ENCODE measurements at places on chromosomes 1 and 21. TPM values are rescaled to one million over a fixed set of nuclear protein-coding genes. Genes with fewer than 3 reads are reported as not detected.
A peak's percentile ranks its signal among the peaks of the same experiment; 100 is the strongest.

Gene RGS7
- total RNA-seq, result not detected

DNA sequence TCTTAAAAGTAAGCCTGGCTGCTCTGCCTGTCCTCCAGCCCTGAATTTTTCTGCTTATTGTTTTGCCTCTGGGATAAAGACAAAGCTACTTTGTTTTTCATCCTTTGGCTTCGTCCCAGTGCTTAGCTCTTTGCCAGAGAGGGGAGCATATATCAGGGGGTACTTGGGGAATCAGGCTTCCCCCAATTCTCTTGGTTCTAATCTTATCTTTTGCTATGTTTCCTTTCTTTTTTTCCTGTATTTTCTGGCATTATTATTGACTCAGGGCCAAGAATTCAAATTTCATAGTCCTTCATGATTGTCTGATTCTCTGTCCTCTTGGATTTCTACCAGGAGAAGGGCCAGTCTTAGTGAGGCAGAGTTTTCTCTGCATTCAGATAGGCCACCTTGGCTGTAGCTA, 51.2 kb downstream of the GIPC2 start:
- no peak overlapping the region for H3K27ac ChIP-seq
- H3K36me3 ChIP-seq, result no peaks in the 10 kb centered on the region
- H3K4me3 ChIP-seq, result no peak overlapping the region
- H3K27me3 ChIP-seq, result peaks cover 24% of the 10 kb centered on the region

DNA sequence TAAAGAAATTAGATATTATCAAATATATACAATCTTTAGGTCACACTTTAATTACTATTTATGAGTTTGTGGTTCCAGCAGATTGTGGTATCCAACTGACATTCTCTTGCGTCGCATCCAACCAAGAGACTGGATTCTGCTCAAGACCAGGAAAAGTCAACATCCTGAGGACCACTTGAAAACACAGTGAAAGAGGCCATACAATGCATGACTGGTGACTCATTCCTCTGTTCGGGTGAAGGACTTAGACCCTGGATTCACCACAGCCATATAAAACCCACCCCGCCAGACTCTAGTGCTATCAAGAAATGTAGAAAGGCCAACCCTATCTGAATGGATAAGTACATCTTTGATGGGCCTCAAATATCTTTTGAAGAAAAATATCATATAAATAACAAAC, 14.5 kb upstream of the CFHR4 start:
- no peak overlapping the region for H3K4me3 ChIP-seq
- no peak for DNase-seq
- peaks cover 7% of the 10 kb centered on the region for H3K27me3 ChIP-seq
- H3K36me3 ChIP-seq, result no peaks in the 10 kb centered on the region

GRCh38 chr21:27580276-27580675, 613.4 kb upstream of the ADAMTS5 start:
- no peak overlapping the region for H3K27ac ChIP-seq
- no peaks in the 10 kb centered on the region for H3K4me1 ChIP-seq
- DNase-seq, result no peak
- no peaks in the 10 kb centered on the region for H3K36me3 ChIP-seq
- H3K4me3 ChIP-seq, result no peak overlapping the region

Gene MTARC1
- 0.75 TPM for total RNA-seq

Gene PAX7
- not detected for total RNA-seq

Gene CA6
- total RNA-seq, result not detected

Gene ODF2L
- 145 TPM for total RNA-seq

GRCh38 chr1:77655431-77655974, 27.0 kb downstream of the ZZZ3 start:
- H3K27me3 ChIP-seq, result no peaks in the 10 kb centered on the region
- peaks cover 3% of the 10 kb centered on the region for H3K36me3 ChIP-seq
- H3K4me1 ChIP-seq, result peaks cover 15% of the 10 kb centered on the region
- no peak for DNase-seq
- peak overlapping the region; percentile 16 for H3K27ac ChIP-seq
- H3K4me3 ChIP-seq, result no peak overlapping the region

DNA sequence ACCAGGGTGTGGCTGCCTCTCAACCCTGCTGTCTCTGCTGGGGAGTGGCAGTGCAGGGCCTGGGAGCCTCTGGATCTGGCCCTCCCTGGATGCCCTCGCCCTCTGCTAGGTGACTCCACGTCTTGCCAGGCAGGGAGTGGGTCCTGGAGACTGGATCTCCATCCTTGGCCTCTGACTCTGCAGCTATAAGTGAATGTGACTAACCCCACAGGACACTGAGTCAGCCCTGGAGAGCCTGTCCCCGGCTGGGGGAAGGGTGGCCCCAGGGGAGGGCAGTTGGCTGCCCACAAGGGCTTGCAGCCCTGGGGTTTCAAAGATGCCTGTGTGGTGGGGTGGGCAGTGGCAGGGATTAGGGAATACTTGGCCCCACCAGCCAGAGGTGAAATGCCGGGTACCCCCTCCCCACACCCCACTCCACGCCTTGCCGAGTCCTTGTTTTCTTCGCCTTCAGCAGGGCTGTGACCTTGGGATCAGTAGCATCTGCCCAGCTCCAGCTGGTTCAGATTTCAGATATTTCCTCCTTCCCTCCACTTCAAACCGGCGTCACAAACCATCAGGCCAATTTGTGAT, 1.9 kb upstream of the MYBPH start:
- no peak overlapping the region for H3K4me3 ChIP-seq
- H3K4me1 ChIP-seq, result peaks cover 2% of the 10 kb centered on the region
- H3K27me3 ChIP-seq, result peaks cover 29% of the 10 kb centered on the region
- no peaks in the 10 kb centered on the region for H3K36me3 ChIP-seq
- no peak overlapping the region for H3K27ac ChIP-seq

Gene SUSD4
- 8.8 TPM for total RNA-seq

DNA sequence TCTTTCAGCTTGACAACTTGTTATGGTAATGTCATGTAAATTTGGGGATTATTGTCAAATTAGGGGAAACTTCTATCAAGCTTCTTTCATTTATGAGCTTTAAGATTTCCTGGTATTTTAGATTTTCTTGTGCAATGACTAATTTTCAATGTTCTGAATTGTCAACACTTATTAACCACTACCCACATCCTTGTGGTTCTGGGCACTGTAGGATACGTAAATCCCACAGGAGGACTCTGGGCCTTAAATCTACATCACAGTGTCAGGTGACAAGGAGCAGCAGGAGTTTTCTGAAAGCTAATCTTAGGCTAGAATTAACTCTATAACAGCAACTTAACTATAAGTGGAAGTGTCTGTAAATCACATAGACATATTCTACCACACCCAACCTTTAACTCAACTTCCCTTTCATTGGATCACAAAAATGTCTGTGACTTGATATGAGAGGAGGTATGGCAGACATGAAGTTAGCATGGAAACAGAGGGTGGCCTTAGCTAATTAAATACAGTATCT, 397.7 kb downstream of the HLX start:
- peaks cover 18% of the 10 kb centered on the region for H3K27me3 ChIP-seq
- DNase-seq, result no peak
- H3K4me1 ChIP-seq, result no peaks in the 10 kb centered on the region
- H3K36me3 ChIP-seq, result no peaks in the 10 kb centered on the region
- H3K4me3 ChIP-seq, result no peak overlapping the region

Gene KCNA2
- total RNA-seq, result 3.9 TPM

GRCh38 chr1:111725192-111725591, 14.0 kb downstream of the INKA2 start:
- H3K27ac ChIP-seq, result peak overlapping the region; percentile 97
- DNase-seq, result no peak
- no peaks in the 10 kb centered on the region for H3K27me3 ChIP-seq
- no peak overlapping the region for H3K4me3 ChIP-seq
- peaks cover 41% of the 10 kb centered on the region for H3K4me1 ChIP-seq

Gene SMPDL3B
- total RNA-seq, result not detected

- H3K36me3 ChIP-seq, result no peaks in the 10 kb centered on the region
- no peak overlapping the region for H3K27ac ChIP-seq
- DNase-seq, result no peak
- no peak overlapping the region for H3K4me3 ChIP-seq
- H3K27me3 ChIP-seq, result no peaks in the 10 kb centered on the region
- H3K4me1 ChIP-seq, result no peaks in the 10 kb centered on the region
These were observed 316.0 kb downstream of the VAV3 start for GRCh38 chr1:107649023-107649422.

Gene WNT9A
- 0.18 TPM for total RNA-seq

Gene PRKAA2
- not detected for total RNA-seq

Gene WNT4
- total RNA-seq, result not detected

DNA sequence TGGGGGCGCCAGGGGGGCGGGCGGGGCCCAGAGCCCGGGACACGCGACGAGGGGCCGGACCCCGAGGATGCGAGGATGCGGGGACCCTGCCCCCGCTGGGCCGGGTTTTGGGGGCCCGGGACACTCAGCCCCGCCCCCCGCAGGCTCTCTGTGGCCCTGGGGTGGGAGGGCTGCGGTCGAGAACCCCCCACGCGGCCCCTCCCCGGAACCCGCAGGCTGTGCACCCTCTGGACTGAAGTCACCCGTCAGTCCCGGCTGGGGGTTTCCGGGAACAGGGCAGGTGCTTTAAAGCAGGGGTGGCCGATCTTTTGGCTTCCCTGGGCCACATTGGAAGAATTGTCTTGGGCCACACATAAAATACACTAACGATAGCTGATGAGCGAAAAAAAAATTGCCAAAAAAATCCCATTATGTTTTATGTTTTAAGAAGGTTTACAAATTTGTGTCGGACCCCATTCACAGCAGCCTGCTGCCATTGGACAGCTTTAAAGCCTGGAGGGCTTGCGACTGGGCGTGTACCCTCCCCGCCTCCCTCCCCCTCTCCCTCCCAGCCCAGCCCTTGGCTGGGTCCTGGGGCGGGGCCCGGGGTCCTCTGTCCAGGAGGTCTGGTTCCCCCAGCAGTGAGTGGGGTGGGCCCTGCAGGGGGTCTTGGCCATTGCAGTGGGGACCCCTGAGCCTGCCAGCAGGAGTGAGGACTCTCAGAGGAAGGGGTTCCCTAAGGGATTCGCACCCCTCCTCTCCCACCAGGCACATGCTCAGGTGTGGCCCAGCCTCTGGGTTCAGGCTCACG, 21.6 kb upstream of the C1orf159 start:
- H3K4me3 ChIP-seq, result peak overlapping the region; percentile 81
- no peaks in the 10 kb centered on the region for H3K27me3 ChIP-seq
- H3K4me1 ChIP-seq, result peaks cover 21% of the 10 kb centered on the region
- DNase-seq, result peak; percentile 67

DNA sequence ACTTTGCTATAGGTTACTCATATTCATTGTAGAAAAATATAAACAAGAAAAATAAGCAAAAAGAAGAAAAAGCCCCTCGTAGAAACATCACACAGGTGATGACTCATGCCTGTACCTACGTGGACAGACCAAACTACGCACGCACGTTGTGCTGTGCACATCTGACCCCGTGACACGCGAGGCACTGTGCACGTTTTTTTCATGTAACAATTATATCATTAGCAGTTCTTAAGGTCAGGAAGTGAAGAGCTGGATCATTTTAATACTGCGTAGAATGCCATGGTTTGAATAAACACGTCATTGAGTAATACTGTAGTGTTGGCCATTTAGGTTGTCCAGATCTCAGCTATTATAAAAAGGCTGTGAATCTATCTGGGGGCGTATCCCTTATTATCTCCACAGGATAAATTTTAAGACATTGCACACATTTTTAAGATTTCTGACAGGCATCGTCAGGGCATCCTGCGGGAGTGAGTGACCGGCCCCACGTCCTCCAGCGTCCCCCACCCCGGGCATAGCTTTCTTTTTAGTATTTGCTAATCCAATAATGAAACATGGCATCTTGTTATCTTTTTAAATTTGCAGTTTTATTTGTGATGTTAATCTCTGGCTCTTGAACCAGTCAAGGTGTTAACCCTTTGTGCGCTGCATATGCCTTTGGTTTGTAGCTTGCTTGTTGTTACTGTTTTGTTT, 23.4 kb upstream of the ADARB1 start:
- no peak overlapping the region for H3K4me3 ChIP-seq
- peaks cover 50% of the 10 kb centered on the region for H3K27me3 ChIP-seq
- DNase-seq, result no peak
- no peaks in the 10 kb centered on the region for H3K36me3 ChIP-seq
- H3K27ac ChIP-seq, result no peak overlapping the region

DNA sequence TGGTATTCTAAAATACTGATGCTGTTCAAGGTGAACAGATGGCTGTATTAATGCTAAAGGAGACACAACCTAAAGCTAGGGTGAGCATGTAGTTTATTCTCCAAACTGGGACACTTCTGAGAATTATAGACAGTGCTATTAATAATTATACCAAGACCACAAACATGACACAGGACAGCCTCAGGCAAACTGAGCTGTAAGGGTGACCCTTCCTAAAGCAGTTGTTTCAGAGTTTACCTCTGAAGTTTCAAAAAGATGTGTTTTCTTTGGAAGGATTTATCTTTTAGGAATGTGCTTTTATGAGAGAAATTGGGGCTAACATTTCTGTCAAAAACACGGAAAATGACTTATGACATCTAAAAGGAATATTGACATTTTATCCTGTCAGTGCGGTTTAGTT, 68.8 kb downstream of the RPS6KC1 start:
- H3K4me1 ChIP-seq, result peaks cover 5% of the 10 kb centered on the region
- H3K27ac ChIP-seq, result no peak overlapping the region
- H3K36me3 ChIP-seq, result peaks cover 2% of the 10 kb centered on the region
- no peak overlapping the region for H3K4me3 ChIP-seq
- DNase-seq, result no peak

DNA sequence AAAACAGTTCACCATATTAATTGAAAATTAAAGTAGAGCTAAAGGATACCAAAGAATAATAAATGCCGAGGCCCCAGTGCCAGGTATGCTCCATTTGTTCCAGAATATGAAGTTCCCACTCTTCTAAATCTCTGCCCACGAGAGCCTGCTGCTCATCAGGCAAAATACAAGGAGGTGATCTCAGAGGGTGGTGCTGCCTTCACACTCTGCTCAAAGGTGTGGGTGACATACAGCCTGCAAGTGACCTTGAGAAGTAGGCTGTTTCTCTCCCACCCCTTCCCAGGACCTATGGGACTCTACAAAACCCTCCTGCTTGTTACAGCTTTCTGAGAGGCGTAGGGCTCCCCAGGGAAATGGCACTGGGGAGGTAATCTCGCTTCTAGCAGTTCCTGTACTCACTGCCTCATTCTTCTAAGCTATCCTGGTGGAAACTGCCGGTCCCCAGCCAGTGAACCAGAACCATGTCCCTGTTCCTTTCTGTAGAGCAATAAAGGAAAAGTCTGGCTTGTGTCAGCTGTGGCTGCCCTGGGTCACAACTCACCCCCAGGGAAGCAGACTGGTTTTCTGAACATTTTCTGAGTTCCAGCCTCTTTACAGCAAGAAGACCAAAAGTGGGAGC, 26.9 kb upstream of the DPT start:
- no peaks in the 10 kb centered on the region for H3K36me3 ChIP-seq
- no peak for DNase-seq
- no peak overlapping the region for H3K4me3 ChIP-seq
- H3K27me3 ChIP-seq, result peaks cover 29% of the 10 kb centered on the region
- H3K4me1 ChIP-seq, result no peaks in the 10 kb centered on the region

- H3K36me3 ChIP-seq, result no peaks in the 10 kb centered on the region
- no peaks in the 10 kb centered on the region for H3K27me3 ChIP-seq
- peak overlapping the region; percentile 98 for H3K27ac ChIP-seq
- peak; percentile 50 for DNase-seq
These were observed 35.0 kb upstream of the JAK1 start for GRCh38 chr1:65001231-65001792.

Gene ANXA9
- not detected for total RNA-seq

- H3K27me3 ChIP-seq, result peaks cover 6% of the 10 kb centered on the region
- no peak for DNase-seq
- no peak overlapping the region for H3K27ac ChIP-seq
- no peaks in the 10 kb centered on the region for H3K4me1 ChIP-seq
These were observed 24.6 kb downstream of the NKAIN1 start for GRCh38 chr1:31215065-31215570.

Gene C1orf226
- total RNA-seq, result not detected

- no peaks in the 10 kb centered on the region for H3K4me1 ChIP-seq
- H3K4me3 ChIP-seq, result no peak overlapping the region
- no peak overlapping the region for H3K27ac ChIP-seq
- H3K36me3 ChIP-seq, result no peaks in the 10 kb centered on the region
- DNase-seq, result no peak
- no peaks in the 10 kb centered on the region for H3K27me3 ChIP-seq
These were observed 297.9 kb upstream of the GREM2 start for GRCh38 chr1:240909701-240910457.

Gene ARHGEF16
- total RNA-seq, result 0.10 TPM
